ENCODE measurements at places on chromosomes 12 and 14.

GRCh38 chr14:105742531-105742848 is 216.1 kb downstream of the TMEM121 start:
- no peak for DNase-seq

DNA sequence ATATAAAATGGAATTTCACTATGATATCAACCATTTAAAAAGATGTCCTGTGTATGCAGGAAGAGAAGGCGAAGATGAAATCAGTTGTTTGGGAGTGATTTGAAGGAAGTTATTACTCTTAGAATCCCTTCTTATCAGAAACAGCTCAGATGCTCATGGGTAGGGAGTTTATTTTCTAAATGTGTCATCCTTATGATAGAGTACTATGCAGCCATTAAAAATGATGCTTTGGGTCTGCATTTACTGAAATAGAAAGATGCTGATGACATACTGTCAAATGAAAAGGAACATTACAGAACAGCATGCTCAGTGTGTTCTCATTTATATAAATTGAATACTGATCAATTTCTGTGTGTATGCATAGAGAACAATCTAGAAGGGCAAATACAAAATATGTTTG is 69.8 kb upstream of the MED13L start:
- DNase-seq: no peak

- DNase-seq: no peak
Observed at GRCh38 chr12:130970165-130970907, 16.6 kb downstream of the ADGRD1 start.

DNA sequence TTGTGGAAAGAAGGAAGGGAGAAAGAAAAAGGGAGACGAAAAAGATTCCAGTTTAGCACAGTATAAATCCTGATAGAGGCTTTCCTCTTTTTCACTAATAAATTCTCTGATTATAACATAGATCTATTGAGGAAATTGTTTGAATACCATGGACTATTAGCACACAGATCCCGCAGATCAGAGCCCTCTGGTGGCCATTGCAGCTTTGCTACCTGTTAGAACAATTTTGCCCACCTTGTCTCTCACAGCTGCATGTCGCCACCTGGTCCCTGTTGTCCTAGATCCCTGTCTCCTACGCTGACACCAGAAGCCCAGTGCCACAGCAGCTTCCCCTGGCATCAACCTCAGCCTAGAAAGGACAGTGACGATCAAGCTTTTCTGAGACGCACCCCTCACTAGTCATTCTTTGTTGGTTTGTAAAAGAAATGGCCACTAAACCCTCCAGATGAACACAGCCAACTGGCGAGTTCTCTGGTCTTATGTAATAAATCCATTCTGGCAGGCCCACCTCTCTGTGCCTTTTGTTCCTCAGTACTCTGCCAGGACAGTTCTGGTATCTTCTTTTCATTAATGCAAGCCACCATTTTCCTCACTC is 9.9 kb downstream of the GPHB5 start:
- no peak for DNase-seq

GRCh38 chr12:131457331-131458047 is 253.4 kb upstream of the SFSWAP start:
- no peak for DNase-seq

DNA sequence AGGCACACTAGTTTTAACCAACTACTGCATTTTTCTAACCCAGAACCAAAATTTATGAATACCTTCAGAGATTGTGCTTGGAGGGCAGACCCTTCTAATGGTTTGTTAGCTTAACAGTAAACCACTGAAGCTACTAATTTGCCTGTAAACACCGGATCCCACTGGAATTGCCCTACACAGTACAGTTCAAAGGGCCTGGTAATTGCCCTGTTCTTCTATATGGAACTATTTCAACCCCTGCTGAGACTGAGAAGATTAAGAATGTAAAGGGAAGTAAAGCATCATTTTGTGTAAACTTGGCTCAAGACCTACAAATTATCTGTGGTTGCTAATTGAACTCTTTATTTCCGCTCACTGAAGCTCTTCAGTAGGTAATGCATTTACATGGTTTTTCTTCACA is 468.1 kb downstream of the NPAS3 start:
- no peak for DNase-seq

GRCh38 chr14:103868242-103868897 is 21.0 kb upstream of the PPP1R13B start:
- DNase-seq: no peak

DNA sequence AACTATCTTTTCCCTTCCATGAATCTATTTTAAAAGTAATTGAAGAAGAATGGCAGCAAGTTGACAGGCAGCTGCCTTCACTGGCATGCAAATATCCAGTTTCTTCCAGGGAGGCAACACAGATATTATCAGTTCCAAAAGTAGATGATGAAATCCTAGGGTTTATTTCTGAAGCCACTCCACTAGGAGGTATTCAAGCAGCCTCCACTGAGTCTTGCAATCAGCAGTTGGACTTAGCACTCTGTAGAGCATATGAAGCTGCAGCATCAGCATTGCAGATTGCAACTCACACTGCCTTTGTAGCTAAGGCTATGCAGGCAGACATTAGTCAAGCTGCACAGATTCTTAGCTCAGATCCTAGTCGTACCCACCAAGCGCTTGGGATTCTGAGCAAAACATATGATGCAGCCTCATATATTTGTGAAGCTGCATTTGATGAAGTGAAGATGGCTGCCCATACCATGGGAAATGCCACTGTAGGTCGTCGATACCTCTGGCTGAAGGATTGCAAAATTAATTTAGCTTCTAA is 18.4 kb downstream of the TMPO start:
- DNase-seq: no peak

DNA sequence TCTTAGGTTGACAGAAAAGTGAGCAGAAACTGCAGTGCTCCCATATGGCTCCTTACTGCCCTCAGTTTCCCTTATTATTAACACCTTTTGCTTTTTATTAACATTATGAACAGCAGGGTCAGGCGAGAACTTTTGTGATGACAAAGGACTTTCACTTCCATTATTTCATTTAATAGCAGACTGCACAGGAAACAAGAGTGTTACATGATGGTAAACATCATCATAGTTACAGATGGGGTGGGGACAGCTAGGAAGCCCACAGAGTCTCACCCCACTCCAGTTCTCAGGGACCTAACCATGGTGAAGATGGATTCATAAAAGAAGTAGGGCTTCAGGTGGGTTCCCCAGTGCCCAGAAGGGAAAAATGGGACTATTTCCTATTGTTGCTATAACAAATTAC is 110.1 kb upstream of the PELI2 start:
- DNase-seq: no peak
